ENCODE measurements at places on chromosomes 5 and 9.
A peak's percentile ranks its signal among the peaks of the same experiment; 100 is the strongest.

- DNase-seq = no peak
Observed at GRCh38 chr9:95327239-95327865, 9.8 kb upstream of the FANCC start.

GRCh38 chr5:78065663-78066062 is 228.8 kb downstream of the AP3B1 start:
- no peak for DNase-seq

GRCh38 chr5:139688751-139689372 is 40.7 kb downstream of the CXXC5 start:
- no peak for DNase-seq

- no peak for DNase-seq
Observed at GRCh38 chr9:95078511-95078910, 239.0 kb downstream of the FANCC start.

- no peak for DNase-seq
Observed at GRCh38 chr9:36746415-36746814, 173.7 kb downstream of the MELK start.

- no peak for DNase-seq
Observed at GRCh38 chr9:79477241-79477840, 94.4 kb upstream of the TLE4 start.

DNA sequence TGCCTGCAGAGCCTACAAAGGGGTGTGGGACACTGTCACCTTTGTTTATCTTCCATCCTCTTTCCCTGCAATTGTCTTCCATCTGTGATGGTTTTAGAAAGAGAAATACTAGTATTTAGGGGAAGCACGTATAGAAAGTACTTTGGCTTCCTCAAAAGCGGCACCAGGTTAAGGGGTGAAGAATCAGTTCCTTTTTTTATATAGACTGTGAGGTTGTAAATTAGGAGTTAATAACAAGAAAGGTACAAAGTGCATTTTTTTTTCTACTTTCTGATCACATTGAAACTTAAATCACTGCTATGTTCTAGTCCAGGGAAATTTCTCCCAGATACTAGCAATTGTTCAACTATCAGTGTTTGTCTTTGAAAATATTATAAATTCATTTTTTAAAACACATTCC is 219.3 kb downstream of the CEMIP2 start:
- DNase-seq = no peak

DNA sequence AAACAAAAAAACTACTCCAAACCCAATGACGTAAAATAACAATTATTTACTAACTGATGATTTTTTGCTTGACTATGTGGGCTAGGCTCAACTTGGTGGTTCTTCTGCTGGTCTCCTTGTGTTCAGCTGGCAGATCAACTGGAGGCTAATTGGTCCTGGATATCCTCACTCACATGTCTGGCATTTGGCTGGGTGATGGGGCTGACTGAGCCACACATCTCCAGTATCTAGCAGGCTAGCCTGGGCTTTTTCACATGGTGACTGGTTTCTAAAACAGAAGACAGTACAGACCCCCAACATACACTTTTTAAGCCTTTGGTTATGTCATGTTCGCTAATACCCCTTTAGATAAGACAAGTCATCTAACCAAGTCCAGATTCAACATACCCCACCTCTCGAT is 104.7 kb upstream of the PRRC1 start:
- DNase-seq = no peak

DNA sequence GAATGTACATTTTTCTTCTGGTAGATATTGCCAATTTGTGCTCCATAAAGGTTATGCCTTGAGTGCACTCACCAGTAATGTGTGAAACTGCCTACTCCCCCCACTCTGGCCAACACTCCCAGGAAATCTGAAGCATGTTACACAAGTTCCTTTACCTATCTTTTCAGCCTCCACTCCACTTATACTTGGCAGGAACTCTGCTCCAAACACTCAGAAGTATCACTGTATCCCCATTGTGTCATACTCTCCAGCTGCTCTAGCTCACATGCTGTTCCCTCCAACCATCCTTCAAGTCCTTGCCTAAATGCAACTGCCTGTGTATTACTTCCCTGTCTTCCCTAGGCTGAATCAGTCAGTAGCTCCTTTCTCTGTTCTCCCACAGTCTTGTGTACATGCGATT is 28.3 kb downstream of the POU4F3 start:
- no peak for DNase-seq

DNA sequence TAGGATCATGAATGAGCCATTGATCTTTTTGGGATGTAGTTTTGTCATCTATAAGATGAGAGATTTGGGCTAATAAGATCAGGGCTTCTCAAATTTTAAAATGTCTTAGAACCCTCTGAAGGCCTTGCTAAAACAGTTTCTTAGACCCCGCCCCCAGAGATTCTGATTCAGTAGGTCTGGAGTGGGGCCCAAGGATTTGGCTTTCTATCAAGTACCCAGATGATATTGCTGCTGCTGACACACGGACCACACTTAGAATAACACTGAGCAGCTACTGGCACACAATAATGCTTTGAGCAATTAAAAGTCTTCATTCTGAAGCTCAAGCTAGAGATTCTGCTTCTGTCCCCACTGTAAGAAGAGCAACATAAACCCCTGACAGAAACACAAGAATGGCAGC is 216.7 kb downstream of the SMARCA2 start:
- DNase-seq = peak; percentile 51

DNA sequence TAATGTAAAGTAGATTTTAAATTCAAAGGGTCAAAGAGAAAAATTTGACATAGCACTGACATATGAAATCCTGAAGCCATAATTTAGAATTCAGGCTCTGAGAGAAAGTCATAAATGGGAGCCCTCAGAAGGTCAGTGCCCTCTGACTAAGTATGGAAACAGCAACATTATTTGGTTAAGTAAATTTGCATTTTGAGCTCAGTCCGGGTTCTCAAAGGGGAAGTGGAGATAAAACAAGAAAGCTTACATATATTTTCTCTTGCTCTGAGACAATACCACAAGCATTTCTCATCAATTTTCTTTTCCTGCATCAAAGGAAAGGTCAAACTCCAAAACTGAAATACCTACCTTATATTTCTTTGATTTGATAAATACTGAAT is 348.0 kb downstream of the SEMA5A start:
- no peak for DNase-seq

GRCh38 chr5:126523818-126524510 is 71.1 kb downstream of the ALDH7A1 start:
- DNase-seq = peak; percentile 76

DNA sequence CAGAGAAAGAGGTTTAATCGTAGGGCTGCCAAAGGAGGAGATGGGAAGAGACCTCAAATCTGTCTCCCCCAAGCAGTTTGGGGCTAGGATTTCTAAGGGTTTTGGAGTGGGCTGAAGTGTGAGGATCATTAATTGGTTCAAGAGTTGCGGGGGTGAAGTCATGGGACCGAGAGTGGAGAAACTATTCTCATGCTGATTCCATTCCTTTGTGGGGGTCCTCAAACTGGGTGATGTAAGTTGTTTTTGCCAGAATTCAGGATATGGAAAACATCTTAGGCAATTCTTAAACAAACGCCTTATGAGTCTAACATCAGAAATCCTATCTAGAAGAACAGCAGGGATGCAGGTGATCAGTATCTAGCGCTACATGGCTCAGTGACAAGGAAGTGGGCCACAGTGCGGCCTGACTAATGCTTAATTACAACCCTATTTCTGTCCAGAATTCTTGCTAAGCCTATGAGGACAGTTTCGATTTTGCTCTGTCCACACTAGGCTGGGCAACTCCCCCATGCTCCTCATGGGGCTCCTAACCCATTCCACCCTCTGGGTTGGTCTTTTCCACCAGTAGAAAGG is 27.7 kb upstream of the TRIO start:
- no peak for DNase-seq

DNA sequence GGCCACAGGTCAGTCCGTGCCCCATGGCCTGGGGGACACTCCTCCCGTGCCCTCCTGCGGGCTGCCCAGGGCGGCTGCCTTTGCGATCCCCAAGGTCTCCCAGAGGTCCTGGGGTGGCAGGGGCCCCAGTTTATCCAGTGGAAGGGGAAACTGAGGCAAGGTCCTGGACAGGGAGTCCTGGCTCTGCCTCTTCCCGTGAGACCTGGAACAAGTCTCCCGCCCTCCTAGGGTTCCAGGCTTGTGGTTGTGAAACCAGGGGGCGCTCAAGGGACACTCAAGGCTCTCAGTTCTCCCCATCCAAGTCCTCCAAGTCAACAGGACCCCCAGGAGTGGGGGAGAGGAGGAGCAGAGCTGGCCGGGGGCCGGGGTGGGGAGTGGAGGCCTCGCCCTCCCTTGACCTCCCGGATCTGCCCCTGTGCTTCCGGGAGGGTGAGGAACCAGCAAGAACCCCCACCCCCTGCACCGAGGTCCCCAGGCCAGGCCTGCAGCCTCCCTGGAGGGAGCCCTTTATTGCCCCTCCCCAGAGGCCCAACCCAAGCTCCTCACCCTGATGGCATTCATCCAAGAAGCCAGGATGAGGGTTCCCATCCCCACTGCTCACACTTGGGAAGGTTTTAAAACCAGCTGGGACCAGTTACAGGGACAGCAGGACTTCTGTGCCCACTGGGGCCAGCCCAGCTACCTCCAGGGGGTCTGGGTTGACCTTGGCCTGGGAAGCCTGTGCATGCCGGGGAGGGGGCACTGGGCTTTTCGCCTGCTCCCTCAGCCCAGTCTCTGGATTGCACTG is 24.7 kb upstream of the TMEM250 start:
- peak; percentile 15 for DNase-seq

- DNase-seq = no peak
Observed at GRCh38 chr5:167802755-167803431, 488.6 kb upstream of the WWC1 start.

DNA sequence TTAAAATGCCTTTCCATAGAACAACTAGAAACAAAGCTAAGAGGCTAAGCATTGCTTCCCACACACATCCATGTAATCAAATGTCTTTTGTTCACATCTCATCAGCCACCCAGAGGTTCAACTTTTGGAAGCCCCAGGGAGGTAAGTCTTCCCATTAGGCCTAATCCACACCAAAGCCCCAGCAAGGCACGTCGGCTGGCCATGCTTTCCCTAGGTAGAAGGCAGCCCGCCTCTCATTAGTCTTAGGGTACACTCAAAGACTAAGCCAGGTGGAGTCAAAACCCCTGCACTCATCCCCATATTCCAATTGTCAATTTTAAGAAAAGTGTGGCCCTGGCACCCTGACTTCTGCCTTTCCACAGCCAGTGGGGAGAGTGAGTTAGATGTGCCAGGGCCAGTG is 87.9 kb downstream of the ATPSCKMT start:
- no peak for DNase-seq

GRCh38 chr5:110865400-110866094 is 126.7 kb downstream of the SLC25A46 start:
- no peak for DNase-seq

DNA sequence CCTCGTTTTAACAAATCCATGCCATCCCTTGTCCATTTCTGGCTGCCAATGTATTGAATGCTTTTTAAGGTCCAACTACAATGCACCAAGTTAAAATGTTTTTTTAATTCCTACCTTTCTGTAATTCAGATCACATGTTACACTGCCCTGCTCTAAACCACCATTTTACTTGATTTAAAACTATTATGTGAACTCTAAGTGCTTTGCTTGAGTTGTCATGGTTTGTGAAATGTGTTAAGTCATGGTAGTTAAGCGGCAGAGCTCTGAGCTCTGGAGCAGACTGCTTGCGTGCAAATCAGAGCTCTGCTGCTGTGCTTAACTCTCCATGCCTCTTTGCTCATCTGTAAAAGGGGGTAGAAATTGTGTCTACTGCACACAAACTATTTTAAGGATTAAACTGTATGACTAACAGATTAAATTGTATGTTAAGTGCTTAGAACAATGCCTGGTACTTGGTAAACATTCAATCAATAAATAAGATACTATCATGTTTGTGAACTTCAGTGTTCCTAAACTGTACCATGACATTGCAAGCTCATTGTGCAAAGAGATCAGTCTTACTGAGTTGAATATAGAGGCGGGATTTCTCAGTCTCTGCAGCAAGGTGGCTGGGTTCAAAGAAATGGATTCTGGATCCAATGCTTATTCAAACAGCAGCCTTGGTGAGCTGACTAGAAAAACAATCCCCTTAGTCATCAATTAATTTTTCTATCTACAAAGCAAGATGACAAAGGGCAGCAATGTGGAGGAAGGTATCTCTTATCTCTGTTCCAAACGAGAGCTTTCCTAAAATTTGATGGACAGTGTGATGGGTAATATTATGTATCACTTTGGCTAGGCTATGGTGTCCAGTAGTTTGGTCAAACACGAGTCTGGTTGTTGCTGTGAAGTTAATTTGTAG is 16.1 kb upstream of the CMBL start:
- DNase-seq = peak; percentile 40

GRCh38 chr5:172680921-172681320 is 39.9 kb downstream of the NEURL1B start:
- DNase-seq = no peak

GRCh38 chr5:8366266-8366665 is 497.3 kb downstream of the MTRR start:
- no peak for DNase-seq

DNA sequence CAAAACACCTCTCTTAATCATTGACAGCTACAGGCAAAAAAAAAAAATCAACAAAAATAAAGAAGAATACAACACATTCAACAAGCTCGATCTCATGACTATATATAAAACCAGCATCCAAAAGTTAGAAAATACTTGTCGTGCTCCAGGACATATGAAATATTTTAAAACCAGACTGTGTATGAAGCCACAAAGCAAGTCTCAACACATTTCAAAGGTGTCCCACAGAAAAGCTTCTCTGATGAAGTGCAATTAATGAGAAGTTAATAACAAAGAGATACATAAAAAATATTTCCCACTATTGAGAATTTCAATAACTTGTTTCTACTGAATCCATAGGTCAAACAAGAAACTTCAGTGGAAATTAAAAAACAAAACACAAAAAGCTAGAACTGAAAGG is 178.7 kb downstream of the PLK2 start:
- no peak for DNase-seq

- no peak for DNase-seq
Observed at GRCh38 chr9:122819791-122820489, 8.4 kb downstream of the PDCL start.

DNA sequence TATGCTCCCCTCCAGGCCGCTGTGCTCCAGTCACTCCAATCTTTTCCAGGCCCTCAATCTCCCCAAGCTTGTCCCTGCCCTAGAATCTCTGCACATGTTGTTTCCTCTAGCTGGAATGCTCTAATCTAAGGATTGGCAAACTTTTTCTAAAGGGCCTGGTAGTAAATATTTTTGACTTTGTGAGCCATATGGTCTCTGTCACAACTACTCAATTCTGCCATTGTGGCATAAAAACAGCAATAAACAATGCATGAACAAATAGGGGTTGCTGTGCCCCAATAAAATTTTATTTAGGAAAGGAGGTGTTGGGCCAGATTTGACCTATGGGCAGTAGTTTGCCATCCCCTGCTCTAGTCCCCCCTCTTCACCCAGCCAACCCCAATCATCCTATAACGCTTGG is 150.5 kb upstream of the LRRTM2 start:
- no peak for DNase-seq

DNA sequence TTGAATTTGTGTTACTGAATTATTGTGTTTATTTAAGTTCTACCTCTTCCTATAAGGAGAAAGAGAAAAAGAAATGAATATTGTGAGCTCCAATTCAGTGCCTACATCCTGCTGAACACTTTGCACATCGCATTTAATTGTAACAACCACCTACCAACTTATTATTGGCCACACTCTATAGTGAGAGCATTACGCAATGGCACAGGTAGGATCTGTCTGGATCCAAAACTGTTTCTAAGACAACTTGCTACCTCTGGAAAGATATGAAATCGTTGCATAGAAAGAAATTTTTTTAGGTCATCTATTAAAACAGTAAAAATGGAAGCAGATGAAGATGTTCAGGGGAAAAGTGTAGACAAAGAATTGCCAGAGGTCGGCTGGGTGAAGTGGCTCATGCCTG is 227.2 kb upstream of the SNX2 start:
- no peak for DNase-seq
